ELF-1 (cell line): ENCODE measurements at places on chromosomes 12 and 14.

- no peak for DNase-seq
Measured at GRCh38 chr12:26428420-26428819, 233.0 kb downstream of the SSPN start.

DNA sequence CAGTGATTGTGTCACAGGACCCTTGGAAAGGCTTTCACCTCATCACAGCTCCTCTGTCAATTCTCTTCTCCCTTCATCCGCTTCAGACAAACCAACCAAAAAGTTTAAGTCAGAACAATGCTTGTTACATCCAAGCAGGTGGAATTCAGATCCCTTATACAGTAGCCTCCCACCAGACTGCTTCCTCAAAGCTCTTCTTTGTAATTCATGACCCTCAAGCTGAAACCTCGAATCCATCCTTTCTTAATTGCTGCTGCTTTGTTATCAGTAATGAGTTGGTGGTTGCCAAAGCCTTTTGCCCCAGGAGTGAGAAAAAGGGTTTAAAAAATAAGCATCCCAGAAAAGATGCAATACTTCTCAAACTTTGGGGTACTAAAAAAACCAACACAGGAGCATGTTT, 9.5 kb downstream of the BEST3 start:
- peak; percentile 27 for DNase-seq

DNA sequence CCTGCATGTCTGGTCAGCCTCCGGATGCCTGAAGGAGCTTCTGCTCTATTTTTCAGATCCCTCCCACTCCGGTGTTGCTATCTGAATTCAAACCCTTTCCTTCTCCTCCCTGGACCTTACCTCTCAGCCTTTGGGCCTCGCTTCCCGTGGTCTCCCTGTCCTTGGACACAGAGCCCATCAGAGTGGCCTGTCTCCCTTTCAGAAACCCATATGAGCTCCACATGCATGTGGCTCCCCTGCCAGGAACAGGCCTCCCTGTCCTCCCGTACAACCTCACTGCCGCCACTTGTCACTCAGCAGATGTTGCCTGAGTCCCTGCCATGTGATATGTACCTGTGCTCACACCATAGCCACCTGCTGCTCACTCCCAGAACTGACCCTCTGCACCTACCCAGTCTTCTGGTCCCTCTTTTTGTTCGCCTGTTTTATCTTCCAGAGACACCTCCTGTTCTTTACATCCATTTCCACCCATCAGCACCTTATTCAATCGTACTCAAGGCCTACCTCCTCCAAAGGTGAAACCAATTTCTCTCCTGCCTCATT, 182.5 kb downstream of the ZFP36L1 start:
- no peak for DNase-seq

GRCh38 chr14:69038455-69039287, 59.6 kb upstream of the ACTN1 start:
- peak; percentile 63 for DNase-seq

DNA sequence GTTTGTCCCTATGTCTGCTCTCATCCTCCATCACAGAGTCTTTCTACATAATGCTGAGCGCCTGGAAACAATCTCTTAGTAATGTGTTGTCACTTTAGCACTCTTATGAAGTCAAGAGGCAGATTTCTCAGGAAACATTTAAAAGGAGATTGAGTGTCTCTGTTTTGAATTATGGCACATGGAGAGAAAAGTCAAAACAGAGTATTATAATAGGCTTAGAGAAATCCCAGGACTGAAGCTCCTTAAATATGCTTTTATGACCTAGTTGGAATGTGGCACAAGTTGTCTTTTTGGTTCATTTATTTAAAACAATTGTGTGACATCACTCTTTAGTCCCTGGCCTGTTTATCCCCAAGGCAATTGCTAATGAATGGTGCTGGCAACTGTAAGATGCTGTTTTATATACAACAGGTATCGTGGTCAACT, 117.8 kb upstream of the HIF1A start:
- DNase-seq: no peak

DNA sequence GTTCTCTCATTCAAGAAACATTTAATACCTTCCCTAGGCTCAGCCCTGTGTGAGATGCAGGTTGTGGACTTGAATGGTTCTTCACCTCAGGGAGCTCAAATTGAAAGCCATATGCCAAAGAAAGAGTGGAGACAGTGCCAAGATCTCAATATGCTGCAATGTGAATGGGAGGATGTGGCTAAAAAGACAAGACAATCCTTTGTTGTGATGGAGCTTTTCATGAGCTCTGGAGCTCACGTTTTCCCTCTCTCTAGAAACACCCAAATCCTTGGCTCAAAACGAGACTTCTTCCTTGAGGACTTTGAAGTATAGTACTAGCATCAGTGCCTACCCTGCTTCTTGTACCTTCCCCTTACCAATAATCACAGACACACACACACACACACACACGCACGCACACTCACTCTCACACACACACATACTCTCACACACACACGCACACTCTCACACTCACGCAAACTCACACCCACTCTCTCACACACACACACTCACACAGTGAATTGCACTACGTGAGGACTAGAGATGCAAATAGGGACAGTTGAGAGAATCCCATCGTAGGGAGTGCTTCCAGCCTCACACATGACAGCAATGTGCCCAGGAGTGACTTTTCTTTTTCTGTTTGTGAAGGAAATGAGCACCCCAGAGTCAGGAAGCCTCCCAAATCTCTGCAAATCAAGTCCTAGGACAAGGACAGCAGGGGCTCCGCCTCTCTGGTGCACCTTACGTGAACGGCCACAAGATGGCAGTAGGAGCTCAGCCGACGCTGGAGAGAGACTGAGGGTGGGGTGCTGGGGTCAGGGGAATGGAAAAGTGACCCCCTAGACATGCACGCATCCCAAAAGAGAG, 231.4 kb downstream of the PCNX1 start:
- DNase-seq: peak; percentile 69

GRCh38 chr12:19546027-19546426, 106.7 kb downstream of the AEBP2 start:
- DNase-seq: no peak

DNA sequence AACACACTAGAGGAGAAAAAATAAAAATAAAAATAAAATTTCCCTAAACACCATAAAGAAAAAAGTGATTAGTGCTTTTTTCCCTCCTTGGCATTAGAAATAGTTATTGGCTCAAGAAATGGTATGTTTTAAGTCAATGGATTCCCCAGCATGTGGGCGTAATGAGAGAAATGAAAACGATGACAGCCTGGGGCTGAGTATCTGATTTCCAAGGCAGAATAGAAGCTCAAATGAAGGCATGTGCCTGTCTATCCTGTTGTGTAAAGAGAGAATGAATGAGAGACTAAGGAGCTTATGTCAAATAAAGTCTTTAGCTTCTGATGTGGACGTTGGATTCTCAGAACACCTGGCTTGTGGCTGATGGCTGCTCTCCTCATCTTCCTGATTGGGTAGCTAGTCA, 1408.4 kb upstream of the TMEM132C start:
- DNase-seq: no peak

GRCh38 chr14:48027115-48027514, 351.7 kb upstream of the MDGA2 start:
- no peak for DNase-seq

DNA sequence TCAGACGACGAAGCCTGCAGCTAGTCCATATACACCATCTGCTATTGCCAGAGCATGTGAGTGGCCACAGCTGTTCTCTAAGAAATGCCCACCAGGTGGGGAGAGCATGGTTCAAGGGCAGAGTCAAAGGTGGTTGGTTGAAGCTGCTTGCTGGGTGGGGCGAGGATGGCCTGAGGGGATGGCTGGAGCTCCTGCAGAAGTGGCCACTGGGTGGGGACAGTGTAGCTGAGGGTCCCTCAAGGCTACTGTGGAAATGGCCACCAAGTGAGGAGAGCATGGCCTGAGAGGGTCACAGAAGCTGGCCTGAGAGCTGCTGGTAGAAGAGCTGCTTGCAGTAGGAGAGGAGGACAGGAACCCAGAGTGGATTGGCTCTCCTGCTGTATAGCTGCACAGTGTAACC, 102.4 kb downstream of the AACS start:
- DNase-seq: no peak

- DNase-seq: peak; percentile 70
Measured at GRCh38 chr12:114166362-114166761, 200.2 kb upstream of the RBM19 start.

DNA sequence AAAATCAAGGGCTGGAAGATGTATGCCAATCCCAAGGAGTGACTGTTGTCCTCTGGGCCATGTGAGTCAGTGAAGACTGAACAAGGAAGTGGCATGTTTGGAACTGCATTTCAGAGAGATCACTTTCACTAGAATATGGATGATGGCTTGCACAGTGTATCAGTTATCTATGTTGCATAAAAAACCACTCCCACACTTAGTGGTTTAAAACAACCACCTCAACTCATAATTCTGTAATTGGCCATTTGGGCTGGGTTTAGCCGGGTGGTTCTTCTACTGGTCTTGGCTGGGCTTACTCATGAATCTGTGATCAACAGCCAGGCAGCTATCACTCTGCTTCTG, 15.4 kb downstream of the BDKRB1 start:
- DNase-seq: no peak
